ENCODE measurements at places on chromosomes 13 and 19. TPM values are rescaled to one million over a fixed set of nuclear protein-coding genes. Genes with fewer than 3 reads are reported as not detected.

C13orf42 gene
- 0.22 TPM for polyA plus RNA-seq

CCDC194 gene
- polyA plus RNA-seq, result 1.8 TPM

ERICH4 gene
- 2.3 TPM for polyA plus RNA-seq

IFNL1 gene
- polyA plus RNA-seq, result not detected

CNOT3 gene
- polyA plus RNA-seq, result 61.5 TPM

NECTIN2 gene
- 162 TPM for polyA plus RNA-seq

OR7A5 gene
- not detected for polyA plus RNA-seq

ZNF491 gene
- polyA plus RNA-seq, result 4.7 TPM

CATSPERD gene
- polyA plus RNA-seq, result not detected

TEX101 gene
- polyA plus RNA-seq, result not detected

TMIGD2 gene
- polyA plus RNA-seq, result 0.15 TPM

ZNF805 gene
- 4.7 TPM for polyA plus RNA-seq

C19orf73 gene
- polyA plus RNA-seq, result 0.59 TPM

ZNF8 gene
- polyA plus RNA-seq, result 7.5 TPM

TMEM145 gene
- 0.76 TPM for polyA plus RNA-seq

CAB39L gene
- polyA plus RNA-seq, result 21.0 TPM

IGFL2 gene
- polyA plus RNA-seq, result 0.05 TPM

PLIN4 gene
- 0.60 TPM for polyA plus RNA-seq

ZNF556 gene
- polyA plus RNA-seq, result 0.97 TPM

ZNF729 gene
- polyA plus RNA-seq, result 0.76 TPM

GRK1 gene
- not detected for polyA plus RNA-seq

ASPDH gene
- polyA plus RNA-seq, result 14.8 TPM

CABP5 gene
- not detected for polyA plus RNA-seq

LRRC8E gene
- polyA plus RNA-seq, result 2.4 TPM

PDX1 gene
- polyA plus RNA-seq, result not detected

KLK7 gene
- polyA plus RNA-seq, result 5.2 TPM

PCDH17 gene
- 16.8 TPM for polyA plus RNA-seq

ZSCAN5A gene
- polyA plus RNA-seq, result 12.2 TPM

FCAR gene
- 0.49 TPM for polyA plus RNA-seq

TNFSF9 gene
- polyA plus RNA-seq, result 0.17 TPM

MBD3L2 gene
- not detected for polyA plus RNA-seq

PINLYP gene
- 18.7 TPM for polyA plus RNA-seq

SHC2 gene
- polyA plus RNA-seq, result 30.6 TPM

SIGLEC12 gene
- 0.04 TPM for polyA plus RNA-seq

PPP2R1A gene
- polyA plus RNA-seq, result 448 TPM

SYCN gene
- not detected for polyA plus RNA-seq

CCDC70 gene
- polyA plus RNA-seq, result not detected

ZNF560 gene
- 0.89 TPM for polyA plus RNA-seq

CEACAM3 gene
- 0.06 TPM for polyA plus RNA-seq

CACNA1A gene
- 1.7 TPM for polyA plus RNA-seq

ACER1 gene
- 0.18 TPM for polyA plus RNA-seq

NLRP9 gene
- polyA plus RNA-seq, result 0.05 TPM

GIPR gene
- 0.80 TPM for polyA plus RNA-seq

BABAM1 gene
- polyA plus RNA-seq, result 93.4 TPM

WDR88 gene
- polyA plus RNA-seq, result 1.1 TPM

CDC37 gene
- polyA plus RNA-seq, result 170 TPM

UHRF1 gene
- 36.6 TPM for polyA plus RNA-seq

ANKLE1 gene
- 0.82 TPM for polyA plus RNA-seq

EFNA2 gene
- polyA plus RNA-seq, result 1.6 TPM

FAAP24 gene
- polyA plus RNA-seq, result 3.4 TPM

Measured in right renal pelvis (tissue), 4 donors.